ENCODE measurements at places on chromosomes 6 and 20. TPM values are rescaled to one million over a fixed set of nuclear protein-coding genes. Genes with fewer than 3 reads are reported as not detected.
A peak's percentile ranks its signal among the peaks of the same experiment; 100 is the strongest.

Gene MDFI
- 1.4 TPM for total RNA-seq

Gene PRL
- total RNA-seq, result not detected

Gene BPIFB2
- not detected for total RNA-seq

Gene MYL9
- total RNA-seq, result 29.0 TPM

Gene ENPP3
- total RNA-seq, result 0.54 TPM

Gene ALDH8A1
- not detected for total RNA-seq

Gene HLA-DQB1
- total RNA-seq, result not detected

Gene HSD17B8
- 0.32 TPM for total RNA-seq

Gene HLA-F
- 414 TPM for total RNA-seq

Gene KIFC1
- total RNA-seq, result 130 TPM

Gene UBR2
- 24.3 TPM for total RNA-seq

DNA sequence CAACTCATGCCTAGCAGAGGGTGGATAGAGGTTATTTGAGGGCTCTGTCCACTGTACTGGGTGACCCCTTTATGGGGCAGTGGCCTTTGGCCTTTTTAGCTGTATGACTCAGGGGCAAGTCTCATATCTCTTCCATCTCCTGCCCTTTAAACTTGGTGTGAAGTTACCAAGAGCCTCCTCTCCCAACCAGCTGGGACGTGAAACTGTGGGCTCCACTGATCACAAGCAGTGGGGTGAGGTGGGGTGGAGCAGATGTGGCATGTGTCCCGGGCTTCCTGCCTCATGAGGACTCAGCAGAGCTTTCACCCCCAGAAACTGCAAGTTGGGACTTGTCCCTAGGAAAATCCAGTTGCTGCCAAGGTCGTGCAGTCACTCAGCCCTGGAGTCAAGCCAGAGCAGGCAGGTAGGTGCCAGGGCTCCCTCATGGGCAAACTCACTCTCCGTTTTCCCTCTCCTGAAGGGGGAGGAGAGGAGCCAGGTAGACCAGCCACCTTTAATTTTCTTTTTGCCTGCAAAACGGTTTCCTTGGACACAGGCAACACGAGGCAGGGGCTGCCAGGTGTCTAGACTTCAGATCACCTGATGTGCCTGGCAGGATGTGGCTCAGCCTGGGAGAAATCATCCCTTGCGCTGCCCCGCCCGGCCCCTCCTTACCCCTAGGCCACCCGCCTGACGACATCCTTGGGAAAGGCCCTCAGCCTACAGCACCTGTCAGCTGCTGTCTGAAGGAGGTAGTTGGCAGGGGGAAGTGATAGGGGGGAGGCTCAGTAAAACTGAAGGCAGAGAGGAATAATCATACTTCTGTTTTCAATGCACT is 4.0 kb downstream of the CDKN1A start:
- peak; percentile 72 for DNase-seq

- peak; percentile 29 for DNase-seq
These were observed 117.4 kb upstream of the SLC24A3 start for GRCh38 chr20:19094959-19095541.

- DNase-seq, result peak; percentile 55
These were observed 398.0 kb downstream of the CDKAL1 start for GRCh38 chr6:20932284-20932683.

DNA sequence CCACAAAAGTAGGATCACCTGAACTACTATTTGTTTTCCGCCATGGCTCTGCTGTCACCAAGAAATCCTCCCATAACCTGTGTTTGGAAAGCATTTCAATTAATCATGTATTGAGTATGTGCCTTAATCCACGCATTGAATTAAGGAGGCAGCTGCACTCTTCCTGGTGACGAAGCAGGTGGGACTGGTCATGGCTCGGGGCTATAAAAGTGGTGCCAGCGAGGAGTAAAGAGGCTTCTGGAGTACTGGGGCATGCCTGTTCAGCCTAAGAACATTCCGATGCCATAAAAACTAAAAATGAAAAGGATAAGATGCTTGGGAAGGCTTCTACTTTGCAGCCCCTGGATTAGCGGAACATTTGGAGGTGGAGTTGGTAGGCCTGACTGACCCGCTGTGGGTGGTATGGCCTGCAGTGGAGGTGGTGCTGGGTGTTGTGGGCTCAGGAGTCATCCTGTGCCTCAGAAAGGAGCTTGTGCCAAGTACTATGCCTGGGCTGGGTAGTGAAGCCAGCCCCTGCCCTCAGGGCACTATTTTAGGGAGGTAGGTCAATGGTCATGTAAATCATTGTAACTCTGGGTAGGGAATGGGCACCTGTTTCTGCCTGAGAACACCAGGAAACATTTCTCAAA is 110.5 kb downstream of the B3GAT2 start:
- no peak for DNase-seq

DNA sequence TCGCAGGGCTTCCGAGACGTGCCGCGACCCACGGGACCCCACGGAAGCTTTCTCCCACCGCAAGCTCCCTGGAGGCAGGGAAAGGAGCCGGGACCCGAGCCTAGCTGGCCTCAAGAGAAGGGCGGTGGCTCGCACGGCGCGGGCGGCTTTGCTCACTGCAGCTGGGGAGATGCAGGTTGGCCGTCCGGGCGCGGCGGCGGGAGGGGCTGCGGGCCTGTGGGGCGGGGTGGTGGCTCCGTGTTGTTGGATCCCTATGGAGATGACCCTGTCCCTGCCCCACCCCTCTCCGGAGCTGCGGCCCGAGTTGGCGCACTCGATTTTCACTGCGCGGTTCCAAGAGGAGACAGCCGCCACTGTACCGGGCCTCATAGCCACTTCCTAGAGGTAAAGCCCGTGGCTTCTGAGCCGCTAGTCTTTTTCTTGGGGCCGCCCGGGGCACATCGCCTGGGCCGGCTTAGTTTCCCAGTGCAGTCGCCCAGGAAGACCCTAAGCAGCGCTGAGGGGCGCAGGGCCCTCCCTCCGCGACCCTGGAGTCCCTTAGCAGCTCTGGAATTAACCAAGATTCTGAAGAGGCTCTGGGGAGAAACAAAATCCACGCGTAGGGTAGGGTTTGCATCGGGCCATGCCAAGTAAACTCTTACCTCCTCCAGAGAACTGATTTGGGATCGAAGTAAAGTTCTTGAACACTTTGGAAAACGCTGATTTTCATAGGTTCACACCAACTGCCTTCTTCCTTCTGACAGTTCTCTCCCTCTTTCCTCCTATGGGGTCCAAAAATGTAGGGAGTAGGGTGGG is at the start of gene ECT2L:
ECT2L (plus strand) TSS at position 279 of the 795 bp plus-strand sequence. CDS start 17,188 bp downstream, outside the sequence.
- peak; percentile 68 for DNase-seq

DNA sequence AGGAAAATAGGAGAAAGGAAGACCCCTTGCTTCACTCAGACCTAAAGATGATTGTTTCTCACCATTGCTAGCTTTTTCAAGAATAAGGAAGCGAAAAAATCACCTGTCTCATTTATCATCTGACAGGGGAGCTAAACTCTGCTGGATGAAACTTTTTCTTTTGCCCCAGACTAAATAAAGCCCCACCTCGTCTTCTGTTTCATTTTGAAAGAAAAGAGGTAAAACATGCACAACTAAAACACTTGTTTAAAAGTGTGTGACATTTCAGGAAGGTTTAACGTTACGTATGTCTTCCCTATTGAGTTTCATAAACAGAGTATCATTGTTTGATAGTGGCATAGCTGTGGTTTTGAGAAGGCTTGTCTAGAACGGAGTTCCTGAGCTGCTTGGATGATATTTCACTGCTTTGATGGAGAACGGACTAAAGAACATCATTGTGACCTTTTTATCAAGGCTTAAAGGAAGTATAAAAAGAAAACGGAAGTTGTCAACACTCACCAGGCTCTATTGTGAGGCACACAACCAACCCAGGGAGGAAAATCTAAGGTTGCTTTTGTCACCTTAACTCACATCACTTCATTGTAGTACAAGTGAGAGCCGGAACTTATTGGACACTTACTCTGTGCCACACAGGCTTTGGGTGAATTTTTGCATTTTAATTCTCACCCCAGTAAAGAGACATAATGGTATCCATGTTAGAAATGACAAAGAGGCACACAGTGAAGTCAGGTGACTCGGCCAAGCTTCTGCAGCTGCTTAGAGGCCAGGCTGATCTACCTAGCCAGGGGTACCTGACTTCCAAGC is 29.5 kb downstream of the TSHZ2 start:
- peak; percentile 84 for DNase-seq

DNA sequence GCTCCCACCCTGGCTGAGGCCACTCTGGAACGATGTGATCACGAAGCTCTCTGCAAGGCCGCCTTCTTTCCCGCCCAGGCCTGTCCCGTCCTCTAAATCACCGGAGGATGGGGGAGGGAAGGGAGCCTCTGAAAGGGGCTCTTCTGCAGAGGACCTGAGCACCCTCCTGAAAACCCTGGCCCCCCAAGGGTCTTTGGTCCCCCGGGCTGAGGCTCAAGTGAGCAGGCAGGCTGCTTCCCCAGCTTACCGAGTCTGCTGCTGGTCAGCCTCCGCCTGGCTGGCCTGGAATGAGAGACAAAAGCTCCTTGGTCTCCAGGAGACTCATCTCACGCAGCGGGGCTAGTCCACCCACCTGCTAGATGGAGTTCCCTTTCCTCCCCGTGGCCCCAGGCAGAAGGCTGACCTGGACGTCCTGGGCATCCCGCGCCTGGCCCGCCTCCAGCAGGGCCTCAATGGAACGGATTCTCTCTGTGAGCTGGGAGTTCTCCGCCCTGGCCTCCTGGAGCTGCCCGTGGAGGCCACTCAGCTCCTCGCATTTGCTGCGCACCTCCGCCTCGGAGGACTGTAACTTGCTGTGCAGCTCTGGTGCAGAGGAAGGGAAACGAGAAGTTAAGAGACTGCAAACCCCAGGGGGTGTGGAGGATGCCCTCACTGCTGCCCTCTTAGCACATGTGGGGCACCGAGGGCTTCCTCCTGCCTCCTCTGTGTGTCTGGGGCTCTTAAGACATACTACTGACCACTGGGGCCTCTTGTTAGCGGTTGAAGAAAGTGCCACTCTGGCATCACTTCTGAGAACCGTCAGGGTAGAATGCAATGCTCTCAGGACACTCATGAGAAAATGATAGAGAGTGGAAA is 54.7 kb downstream of the RRBP1 start:
- no peak for DNase-seq

- DNase-seq, result no peak
These were observed 565.0 kb upstream of the ADGRB3 start for GRCh38 chr6:68069921-68070710.

DNA sequence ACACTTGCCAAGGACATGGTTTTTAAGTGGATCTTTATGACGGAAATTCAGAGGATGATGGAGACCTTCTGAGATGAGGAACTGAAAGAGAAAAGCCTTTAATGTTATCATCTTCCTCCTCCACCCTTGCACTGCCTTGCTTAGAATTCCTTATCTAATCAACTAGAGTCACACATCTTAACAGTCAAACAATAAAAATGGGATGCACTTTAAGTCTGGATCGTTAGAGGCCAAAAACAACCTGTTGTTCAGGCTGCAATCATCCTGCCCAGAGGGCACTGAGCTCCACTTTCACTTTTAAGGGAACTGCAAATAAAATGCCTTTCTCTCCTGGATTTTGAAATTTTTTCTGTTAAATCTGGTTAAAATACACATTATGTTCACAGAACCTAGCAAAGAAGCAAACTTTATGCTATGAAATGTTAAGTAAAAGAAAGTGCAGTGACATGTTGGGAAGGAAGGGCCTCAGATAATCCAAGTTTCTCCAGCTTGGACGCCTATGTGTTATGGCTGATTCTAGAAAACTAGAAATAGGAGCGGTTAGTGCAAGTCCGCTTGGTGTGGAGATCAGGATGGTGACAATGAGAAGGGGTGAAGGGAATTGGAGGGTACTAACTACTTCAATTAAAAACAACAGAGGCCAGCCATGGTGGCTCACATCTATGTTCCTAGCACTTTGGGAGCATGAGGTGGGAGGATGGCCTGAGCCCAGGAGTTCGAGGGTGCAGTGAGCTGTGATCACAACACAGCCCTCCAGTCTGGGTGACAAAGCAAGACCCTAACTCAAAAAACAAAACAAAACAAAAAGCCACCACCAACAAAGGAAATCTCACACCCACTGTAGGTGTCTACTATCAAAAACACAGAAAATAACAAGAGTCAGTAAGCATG is 66.4 kb upstream of the KIF13A start:
- peak; percentile 46 for DNase-seq

DNA sequence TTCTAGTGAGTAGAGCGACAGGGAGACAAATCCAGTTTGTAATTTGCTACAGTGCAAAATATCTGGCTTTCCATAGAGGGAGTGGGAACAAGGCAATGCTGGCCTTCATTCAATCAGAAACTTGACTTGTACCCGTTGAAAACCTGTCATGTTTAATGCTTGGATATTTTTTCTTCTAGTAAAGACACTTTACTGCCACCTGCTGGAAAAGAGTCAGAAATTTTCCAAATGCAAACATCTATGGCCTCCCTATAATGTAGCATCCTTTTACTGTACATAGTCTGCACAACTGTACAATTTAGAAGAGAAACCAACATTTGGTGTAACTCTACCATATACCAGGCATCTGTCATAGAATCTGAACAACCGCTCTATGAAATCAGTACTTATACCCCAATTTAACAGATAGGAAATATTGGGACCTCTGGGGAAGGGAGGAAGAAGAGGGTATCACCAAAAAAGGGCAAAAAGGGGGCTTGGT is 16.7 kb upstream of the TBC1D20 start:
- peak; percentile 74 for DNase-seq

GRCh38 chr6:13507306-13507860 is 20.0 kb upstream of the GFOD1 start:
- DNase-seq, result peak; percentile 41

DNA sequence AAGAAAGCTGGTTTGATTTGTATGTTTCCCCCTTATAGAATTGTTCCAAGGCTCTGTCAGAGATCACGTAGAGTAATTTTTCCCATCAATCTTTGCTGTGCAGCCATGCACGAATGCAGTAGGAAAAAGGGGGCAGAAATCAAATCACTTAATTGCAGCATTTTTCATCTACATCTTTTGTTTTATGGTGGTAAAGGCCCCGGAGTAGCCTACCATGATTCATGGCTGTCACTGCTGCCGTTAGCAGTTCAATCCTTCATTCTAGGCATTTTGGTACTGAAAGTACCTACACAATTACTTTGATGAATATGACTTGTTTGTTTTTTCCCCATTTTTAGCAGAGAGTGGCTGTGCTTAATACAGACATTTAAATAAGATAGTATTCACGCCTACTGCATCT is 631.9 kb upstream of the MMS22L start:
- no peak for DNase-seq

GRCh38 chr20:18091623-18092022 is 33.9 kb upstream of the OVOL2 start:
- no peak for DNase-seq

- DNase-seq, result no peak
These were observed 679.7 kb upstream of the ID4 start for GRCh38 chr6:19157486-19157885.

DNA sequence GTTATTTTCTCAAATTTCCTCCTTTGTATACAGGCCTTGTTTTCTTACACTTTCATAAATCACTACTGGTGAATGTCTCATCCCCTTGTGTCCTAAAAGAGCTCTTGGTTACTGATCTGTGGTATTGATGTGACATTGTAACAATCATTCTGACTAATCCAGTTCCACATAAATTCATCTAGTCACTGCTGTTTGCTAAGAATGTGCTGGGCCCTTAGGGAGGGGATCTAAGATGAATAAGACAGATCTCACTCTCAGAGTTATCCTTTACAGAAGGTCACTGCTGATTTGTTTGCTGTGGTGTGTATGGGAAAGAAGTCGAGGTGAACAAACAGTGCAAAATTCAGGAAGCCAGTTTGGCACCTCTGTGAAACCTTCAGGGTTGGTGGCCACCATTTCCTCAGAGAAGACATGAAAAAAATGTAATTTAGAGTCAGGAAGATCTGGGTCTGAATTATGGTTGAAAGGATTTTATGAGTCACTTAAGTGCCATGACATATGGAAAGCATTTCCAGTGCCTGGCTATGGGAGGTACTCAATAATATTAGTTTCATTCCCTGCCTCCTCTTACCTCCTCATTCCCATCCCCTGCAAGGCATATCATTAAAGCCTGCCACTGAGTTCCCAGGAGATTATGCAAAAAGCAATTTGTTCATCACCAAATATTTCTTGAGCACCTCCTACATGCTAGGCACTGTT is 121.8 kb downstream of the COL9A1 start:
- DNase-seq, result no peak

All from M059J (cell line).